ENCODE measurements at places on chromosomes 5 and 9. TPM values are rescaled to one million over a fixed set of nuclear protein-coding genes. Genes with fewer than 3 reads are reported as not detected.

GRCh38 chr5:44336708-44337107, 52.5 kb downstream of the FGF10 start:
- no peak for DNase-seq

- no peak for DNase-seq
These were observed 44.9 kb upstream of the ZNF366 start for GRCh38 chr5:72552041-72552557.

BAAT gene
- not detected for polyA plus RNA-seq

- DNase-seq, result no peak
These were observed 1.6 kb upstream of the ZFP62 start for GRCh38 chr5:180862645-180863044.

DNA sequence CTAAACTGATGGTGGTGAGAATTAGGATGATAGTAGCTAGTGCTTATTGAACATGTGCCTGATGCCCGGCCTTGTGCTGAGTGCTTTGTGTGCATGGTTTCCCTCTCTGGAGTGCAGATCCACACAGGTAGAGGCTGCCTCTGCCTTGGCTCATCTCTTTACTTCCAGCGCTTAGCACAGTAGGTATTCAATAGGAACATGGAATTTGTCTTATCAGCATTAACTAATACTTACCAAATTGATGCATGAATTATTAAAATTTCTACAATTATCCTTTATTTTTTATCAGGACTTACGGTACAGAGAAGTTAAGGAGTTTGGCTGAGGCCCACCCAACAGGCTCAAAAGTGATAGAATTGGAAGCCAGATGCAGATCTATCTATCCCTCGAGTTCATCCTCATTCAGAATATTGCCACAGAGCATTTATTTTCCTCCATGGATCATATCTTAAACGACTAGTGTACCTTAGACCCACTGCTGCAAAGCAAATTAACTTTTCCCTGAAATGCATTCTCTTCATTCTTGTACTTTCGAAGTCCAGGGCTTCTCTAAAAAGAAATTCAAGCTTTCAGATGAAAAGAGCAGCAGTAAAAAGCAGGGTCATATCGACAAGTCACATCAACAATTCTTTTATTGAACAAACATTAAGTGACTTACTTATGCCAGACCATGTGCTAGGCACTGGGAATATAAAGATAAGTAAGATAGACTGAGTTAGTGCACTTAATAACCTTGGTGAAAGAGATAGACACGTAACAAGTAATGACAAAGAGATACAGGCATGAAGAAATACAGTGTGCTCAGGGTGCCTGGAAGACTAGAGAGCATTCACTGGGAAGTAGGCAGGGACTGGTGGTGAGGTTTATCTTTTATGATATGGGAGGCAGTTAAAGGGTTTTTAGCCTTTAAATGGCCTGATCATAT, 290.0 kb downstream of the ARRDC3 start:
- DNase-seq, result no peak

- DNase-seq, result no peak
These were observed 497.4 kb upstream of the CCNG1 start for GRCh38 chr5:162939991-162940390.

- no peak for DNase-seq
These were observed 50.9 kb upstream of the CEMIP2 start for GRCh38 chr9:71819115-71819739.

GRCh38 chr5:66616520-66617225, 20.5 kb downstream of the MAST4 start:
- DNase-seq, result no peak

DNA sequence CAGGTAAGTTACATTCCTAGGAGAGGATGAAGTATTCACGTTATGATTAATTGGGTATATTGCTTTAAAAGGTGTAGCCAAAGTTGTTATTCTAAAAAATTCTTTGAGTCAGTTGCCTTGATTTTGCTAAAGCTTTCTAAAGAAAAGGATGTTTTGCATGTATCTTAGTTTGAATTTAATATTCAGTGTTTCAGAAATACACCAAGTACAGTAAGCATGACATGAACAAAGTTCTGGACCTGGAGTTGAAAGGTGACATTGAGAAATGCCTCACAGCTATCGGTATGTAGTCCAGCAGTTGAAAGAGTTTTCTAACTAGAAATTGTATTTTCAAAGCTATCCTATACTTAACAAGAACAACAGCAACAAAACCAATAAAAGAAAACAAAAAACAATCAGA, 14.2 kb downstream of the ANXA1 start:
- no peak for DNase-seq

DNA sequence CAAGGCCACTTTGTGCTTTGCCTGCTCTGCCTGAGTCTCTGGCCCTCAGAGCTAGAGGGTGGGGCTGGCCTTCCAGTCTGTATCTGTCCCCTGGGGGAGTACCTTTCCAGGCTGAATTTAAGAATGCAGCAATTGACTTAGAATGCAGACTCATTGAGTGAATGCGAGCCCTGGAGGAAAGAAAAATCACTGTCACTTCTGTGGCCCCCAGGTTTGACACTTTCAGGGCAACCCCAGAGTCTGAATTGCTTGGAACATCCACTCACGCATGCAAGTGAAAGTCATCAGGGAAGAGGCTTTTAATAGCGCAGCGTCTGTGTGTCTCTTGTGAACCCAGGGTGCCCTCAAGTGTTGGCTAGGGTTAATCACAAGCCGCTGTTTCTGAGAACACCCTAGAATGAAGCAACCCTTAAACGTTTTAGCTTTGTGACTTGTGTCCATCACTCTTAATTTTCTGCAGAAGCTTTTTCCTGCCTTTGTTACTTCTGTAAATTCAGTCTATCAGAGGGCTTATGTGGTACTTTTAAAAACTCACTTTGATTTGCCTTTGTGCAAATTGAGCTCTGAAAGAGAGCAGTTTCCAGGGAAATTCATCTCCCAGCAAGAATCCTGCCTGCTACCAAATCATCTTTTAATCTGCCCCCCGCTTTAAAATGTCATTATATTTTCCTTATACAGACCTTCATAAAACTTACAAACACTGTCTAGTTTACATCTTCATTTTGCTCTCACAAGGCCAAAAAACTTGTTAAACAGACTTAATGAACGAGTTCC, 146.8 kb upstream of the IQGAP2 start:
- peak; percentile 13 for DNase-seq

DNA sequence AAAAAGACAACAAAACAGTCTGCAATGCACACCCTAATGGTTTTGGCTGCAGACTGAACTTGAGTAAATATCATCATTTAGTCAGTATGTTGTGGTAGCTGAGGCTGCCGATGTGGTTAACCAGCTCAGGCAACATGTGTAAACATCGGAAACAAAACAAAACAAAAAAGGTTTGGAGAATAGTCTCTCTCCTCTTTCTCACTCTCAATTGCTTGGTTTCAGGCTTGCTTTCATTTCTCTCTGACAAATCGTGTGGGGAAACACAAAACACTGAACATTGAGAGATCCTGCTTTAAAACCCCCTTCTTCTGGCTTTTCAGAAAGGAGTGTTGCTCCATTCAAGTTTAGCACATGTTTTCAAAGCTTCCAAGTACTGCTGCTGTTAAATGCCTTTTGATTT, 453.3 kb downstream of the BNC2 start:
- peak; percentile 90 for DNase-seq

DNA sequence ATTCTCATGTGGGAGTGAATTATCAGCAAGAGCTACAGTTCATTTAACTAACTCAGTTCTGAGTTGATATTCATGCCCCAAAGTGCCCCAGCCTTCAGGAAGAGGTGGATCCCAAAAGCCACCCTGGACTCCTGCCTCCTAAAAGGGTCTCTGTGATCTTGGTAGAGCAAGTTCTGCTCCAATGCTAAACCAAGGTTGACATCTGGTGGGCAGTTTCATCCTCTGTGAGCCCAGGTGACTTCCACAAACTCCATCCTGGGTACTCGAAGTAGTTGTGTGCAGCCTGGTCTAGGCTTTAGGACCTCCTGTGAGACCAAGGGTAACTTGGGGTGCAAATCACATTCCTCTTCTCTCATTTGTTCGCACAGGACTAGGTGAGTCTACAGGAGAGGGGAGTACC, 816.8 kb downstream of the MTRR start:
- DNase-seq, result no peak

PTAR1 gene
- 20.2 TPM for polyA plus RNA-seq

DNA sequence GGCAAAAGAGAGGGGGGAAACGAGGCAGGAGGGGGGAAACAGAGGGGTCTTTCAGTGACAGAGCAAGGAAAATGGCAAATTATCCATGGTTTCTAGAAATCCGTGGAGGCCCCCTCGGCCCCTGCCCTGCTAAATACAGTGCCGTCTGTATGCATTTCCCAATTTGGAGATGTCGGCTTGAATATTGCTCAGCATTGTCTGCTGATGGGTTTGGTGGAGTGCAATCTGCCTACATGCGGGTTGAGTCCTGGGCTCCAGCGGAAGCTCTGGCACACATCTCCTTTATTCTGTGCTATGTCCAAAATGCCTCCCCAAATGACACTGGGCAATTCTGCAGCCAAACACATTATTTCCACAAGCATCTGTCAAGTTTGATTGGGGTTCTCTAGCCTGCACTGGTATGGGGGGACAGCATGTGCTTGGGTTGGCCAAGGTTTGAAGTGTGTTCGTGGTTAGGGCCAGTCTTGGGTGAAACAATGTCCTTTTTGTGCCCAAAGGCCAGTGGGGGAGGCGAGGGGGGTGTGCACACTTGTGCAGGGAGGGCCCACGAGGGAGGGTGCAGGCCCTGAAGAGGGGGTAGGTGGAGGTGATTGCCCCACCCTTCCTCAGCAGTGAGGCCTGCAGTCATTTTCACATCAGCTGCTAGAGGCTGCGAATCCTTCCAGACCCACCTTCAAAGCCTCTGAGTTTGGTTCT, 6.2 kb upstream of the NEUROG1 start:
- DNase-seq, result no peak

GRCh38 chr5:90570034-90570433, 11.4 kb downstream of the ADGRV1 start:
- no peak for DNase-seq

- DNase-seq, result no peak
These were observed 79.1 kb downstream of the OLFM1 start for GRCh38 chr9:135166565-135166964.

GRCh38 chr5:69048230-69048629, 45.6 kb upstream of the SLC30A5 start:
- DNase-seq, result no peak

- DNase-seq, result no peak
These were observed 22.7 kb downstream of the TEK start for GRCh38 chr9:27131731-27132130.

DNA sequence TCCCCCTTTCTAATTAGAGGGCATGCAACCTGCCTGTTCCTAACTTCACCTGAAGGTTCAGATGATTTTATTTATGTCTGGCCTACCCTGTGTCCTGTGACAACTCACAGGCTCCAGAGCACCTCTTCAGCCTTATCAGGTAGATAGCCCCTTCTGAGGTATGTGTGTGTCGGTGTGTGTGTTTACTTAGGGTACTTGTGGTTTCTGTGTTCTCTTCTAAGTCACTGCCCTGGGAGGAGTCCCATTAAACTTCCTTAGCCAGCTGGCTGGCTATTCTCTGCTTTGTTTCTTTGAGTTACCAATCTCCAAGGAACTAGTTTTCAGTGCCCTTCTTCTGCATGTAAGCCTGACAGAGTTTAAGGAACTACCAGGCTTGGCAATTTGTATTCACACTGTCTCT, 74.9 kb downstream of the UNC13B start:
- DNase-seq, result no peak

ZNF484 gene
- polyA plus RNA-seq, result 4.1 TPM

CEL gene
- polyA plus RNA-seq, result 0.41 TPM

MEIKIN gene
- not detected for polyA plus RNA-seq

MAN2A1 gene
- 55.8 TPM for polyA plus RNA-seq

- no peak for DNase-seq
These were observed 4.2 kb downstream of the LCN1 start for GRCh38 chr9:135525241-135526088.

DNA sequence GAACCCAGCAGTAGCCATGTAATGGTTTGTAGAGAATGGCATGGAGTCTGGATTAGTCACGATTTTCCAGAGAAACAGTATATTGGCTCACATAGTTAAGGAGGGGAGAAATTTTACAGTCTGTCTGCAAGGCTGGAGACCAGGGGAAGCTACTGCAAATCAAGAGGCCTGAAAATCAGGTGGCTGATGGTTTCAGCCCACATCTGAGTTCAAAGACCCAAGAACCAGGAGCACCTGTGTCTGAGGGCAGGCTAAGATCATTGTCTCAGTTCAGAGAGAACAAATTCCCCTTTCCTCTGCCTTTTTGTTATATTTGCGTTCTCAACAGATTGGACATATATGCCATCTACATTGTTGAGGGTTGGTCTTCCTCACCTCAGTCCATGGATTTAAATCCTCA, 207.5 kb upstream of the IRX2 start:
- no peak for DNase-seq

DPYSL3 gene
- 139 TPM for polyA plus RNA-seq

PCDHGB3 gene
- polyA plus RNA-seq, result 4.3 TPM

- no peak for DNase-seq
These were observed 512.3 kb upstream of the DAP start for GRCh38 chr5:11273180-11273903.

DNA sequence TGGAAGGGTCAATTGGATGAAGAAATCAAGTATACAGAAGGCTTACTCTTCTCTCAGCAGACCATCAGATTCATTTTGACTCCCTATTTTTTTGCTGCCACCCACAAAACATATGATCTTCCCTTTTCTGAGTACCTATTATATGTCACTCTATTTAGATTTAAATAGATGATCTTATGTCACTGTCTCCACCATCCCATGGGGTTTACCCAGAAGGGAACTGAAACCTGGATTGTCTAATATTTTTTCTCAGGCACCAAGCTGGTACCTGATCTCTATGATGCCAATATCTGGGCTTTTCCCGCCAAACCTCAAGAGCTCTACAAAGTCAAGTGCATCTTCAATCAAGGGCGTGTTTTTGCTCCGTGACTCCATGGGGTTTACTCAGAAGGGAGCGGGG, 118.7 kb downstream of the GAS1 start:
- no peak for DNase-seq

DNA sequence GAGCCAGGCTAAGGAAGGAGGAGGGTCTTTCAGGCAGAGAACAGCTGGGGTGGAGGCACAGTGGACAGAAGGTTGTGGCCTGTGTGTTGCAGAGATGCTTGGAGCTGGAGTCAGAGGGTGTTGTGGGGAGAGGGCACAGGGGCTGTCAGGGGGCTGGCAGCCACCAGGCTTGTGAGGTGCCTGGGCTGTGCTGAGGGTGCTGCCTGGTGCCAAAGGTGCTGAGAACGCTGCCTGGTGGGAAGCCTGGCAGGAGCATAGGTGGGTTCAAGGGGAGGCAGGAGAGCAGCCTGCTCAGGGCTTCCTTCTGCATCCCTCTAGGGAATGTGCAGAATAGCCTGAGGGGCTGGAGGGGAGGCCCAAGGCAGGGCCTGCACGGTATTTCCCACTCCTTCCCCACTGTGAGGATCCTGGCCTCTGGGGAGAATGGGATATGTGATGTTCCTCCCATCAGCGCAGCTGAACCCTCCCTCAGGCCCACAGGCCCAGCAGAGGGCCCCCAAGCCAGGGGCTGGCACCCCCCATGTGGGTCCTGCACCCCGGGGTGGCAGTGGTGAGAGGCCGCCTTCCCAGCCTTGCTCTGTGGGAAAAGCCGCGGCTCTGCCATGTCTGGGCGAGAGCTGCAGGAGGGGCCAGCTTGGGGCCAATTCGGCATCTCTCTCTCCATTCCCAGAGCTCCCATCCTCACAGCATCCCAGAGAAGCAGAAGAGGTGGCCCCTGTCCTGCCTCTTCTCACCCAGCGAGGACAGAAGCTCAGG, 76.3 kb downstream of the CACNA1B start:
- no peak for DNase-seq
